ENCODE measurements at places on chromosomes 4 and X.

GRCh38 chr4:111136438-111136837, 513.6 kb upstream of the PITX2 start:
- no peak for DNase-seq

- no peak for DNase-seq
These were observed 546 bp downstream of the ZRSR2 start for GRCh38 chrX:15790769-15791290.

DNA sequence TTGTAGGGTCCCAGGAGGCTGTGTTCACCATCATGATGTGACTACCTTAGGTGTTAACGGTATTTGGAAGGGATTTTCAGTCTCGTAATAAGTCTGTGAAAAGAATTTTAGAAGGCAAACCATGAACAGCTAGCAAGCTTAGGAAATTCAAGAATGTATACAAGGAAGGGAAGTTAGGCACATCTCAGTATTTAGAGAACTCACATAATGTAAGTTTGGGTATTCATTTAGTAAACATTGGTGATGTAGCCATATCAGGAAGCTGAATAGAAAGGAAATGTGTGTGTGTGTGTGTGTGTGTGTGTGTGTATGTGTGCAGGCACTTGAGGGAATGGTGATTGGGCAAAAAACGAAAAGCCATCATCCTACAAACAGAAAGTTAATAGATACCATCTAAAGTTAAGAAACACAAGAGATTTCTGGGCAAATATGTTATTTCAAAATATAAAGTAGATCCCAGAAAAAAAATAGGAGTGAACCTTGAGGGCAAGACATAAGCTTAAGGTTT, 34.7 kb upstream of the PRKX start:
- no peak for DNase-seq

DNA sequence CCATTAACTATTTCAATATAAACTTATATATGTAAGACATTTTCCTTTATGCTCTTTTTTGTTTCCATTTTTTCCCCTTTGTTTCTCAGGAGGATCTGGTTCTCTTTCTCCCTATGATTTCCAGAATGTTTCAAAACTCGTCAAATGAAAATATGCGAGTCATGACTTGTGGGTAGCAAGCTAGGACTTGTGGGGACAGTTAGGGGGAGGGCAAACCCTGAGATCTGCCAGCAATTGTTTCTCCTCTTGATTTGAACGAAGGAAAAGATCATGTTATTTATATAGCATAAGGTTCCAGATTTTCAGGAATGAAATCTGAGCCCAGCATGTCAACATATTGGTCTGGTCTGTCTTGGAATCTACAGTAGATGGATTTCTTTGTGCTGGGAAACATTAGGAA, 28.9 kb upstream of the GPC4 start:
- no peak for DNase-seq

DNA sequence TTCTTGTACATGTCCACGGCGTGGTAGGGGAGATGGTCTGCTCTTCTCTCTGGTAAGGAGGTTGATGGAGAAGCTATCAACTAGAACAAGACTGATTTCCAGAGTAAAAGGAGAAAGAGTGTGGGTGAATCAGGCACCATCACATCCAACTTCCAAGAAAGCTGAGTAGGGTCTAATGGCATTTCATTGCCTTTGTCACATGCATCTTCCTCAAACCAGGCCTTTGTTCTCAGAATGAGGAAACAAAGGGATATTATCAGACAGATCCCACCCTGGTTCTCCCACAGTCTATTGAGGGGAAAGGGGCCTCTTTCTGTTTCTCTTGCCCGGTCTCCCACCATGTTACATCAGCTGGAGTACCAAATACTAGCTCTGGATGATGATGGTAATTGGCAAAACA, 160.2 kb upstream of the RBPJ start:
- DNase-seq, result no peak

GRCh38 chr4:3174371-3175338, 74.3 kb upstream of the MSANTD1 start:
- DNase-seq, result no peak

DNA sequence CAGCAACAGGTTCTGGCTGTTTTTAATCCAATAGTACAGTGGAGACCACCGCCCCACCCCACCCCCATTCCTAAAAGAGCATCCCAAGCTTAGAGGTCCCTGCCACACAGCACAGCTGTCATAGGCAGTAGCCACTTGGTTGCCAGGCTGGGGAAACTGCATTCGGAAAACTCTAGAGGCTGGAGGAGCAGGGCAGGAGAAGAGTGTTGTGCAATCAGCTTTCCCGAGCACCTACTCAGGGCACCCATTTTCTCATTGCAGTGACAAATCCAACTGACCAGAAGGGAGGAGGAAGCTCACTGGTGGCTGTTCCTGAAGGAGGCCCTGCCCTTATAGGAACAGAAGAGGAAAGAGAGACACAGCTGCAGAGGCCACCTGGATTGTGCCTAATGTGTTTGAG, 1.1 kb downstream of the CXCL1 start:
- no peak for DNase-seq

DNA sequence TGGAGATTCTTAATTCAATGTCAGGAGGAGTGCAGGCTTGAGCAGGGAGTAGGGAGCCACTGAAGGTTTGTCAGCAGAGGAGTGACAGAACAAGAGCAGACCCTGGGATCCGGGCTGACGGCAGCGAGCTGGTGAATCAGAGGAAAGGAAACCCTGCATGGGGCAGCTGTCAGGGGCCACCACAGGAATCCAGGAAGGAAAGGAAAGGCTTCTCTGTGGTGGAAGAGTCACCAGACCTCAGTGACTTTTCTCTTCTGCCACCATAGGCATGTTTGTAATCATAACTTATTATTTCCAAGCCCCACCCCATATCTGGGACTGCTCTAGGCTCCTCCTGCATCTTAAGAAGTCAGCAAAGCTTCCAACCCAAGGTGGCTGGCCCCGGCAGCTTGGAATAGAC, 150.9 kb downstream of the BCOR start:
- no peak for DNase-seq

GRCh38 chr4:18635531-18635930, 614.0 kb upstream of the LCORL start:
- no peak for DNase-seq

GRCh38 chrX:153184787-153185186, 5.7 kb downstream of the MAGEA1 start:
- no peak for DNase-seq

DNA sequence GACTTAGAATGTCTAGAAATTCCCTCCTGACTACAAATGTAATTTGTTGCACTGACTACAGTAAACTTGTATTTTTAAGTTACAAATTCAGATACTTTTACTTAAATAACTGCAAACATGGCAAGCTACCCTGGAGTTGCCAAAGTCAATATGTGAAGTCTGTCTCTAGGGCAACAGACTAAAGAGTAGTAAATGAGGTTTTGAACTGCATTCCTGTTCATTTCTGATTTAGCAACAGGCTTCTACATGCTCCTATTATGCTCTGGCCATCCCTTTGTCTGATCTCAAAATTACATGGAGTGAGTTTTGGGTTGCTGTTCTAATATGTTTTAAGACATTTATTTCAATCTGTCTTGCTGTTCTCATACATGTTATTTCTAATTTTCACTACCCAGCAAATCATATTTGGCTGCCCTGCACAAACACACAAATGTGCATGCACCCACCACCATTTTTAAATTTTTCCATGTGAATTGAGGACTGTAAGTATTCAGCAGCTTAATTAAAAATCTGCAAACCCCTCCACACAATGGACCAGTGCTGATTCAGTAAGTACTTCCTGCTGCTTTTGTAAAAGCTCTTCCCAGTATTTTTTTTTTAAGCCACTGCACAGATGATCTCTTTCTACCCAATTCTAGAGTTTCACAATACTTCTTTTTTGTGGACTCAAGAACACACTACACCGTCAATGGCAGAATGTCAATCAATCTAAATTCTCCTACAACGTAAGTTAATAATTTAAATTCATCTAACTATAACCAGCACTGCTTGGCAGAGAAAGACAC, 26.7 kb downstream of the SH3RF1 start:
- DNase-seq, result no peak

GRCh38 chrX:129655547-129656249, 942 bp upstream of the APLN start:
- no peak for DNase-seq

DNA sequence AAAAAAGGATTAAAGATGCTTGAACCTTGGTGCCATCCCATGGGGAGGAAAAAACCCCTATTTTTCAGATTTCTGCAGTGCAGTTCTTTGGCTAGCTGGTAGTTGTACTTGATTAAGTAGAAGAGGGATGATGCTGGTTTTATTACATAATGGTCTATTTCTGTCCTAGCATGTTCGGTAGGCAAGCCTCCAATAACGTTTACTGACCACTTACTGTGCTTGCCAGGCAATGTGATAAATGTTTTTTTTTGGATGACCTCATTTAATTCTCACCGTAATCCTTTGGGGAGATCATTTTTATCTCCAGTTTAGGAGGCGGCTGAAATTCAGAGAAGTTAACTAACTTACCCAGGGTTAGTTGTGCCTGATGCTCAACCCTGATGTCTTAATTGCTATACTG, 92.1 kb upstream of the RPA4 start:
- DNase-seq, result no peak

- no peak for DNase-seq
These were observed 615.0 kb downstream of the TMA16 start for GRCh38 chr4:164109503-164109902.

DNA sequence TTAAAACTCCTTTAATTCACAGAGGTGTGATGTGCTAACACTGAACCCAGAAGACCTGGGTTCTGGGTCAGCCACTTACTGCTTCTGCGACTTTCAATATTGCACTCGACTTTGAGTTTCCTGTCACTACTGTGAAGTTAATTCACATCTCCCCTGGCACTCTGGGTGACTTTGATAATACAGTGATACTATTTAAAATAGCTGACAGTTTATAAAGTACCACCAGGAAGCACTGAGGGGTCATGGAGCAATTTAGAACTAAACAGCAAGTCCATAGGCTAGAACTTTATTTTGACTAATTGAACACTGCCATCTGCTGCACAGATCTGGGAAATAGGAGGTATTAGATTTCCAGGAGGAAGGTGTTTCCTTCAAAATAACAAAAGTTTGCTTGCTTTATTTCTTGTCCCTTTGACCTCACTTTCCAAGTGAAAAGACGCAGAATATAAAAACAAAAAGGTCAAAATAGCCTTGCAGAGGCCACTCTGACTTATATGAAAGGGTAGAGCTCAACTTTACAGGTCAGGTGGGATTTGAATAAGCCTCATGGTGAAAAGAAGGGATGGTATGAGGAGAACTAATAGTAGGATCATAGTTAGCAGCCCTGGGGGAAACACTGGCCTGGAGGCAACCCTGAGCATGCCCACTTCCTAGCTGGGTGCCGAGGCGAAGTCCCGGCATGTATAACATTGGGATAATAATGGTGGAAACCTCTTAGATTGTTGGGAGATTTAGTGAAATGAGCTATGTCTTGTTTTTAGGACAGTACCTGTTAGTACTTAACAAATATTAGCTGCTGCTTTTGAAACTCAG, 53.4 kb downstream of the ZNF518B start:
- DNase-seq, result no peak

GRCh38 chr4:164701665-164702064, 52.3 kb upstream of the SMIM31 start:
- DNase-seq, result no peak

- no peak for DNase-seq
These were observed 1.4 kb downstream of the MXD4 start for GRCh38 chr4:2260344-2261109.

DNA sequence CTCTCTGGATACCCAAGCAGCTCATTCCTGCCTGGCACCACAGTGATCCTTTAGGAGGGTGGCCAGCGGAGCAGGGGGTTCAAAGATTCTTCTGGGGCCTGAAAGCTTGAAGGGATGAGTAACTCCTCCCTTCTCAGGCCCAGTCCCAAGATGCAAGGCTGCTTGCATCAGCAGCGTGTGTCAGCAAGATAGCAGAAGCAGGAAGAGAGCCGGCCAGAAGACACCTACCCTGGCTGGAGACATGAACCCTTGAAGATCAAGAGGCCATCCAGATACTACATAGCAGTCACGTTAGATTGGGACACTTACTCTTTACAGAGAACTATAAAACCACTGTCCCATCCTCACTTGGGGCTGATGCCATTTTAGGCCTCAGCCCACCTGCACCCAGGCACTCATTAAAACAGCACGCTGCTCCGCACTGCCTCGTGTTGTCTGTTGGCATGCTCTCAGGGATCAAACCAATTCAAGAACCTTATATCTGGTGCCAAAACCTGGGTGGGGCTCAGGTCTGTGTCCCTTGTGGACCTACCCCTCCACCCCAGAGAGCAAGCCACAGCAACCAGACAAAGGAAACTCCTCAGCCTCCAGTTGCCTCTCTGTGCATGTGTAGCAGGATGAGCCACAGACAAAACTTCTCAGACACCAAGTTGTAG, 6.5 kb downstream of the UGT2B17 start:
- no peak for DNase-seq

DNA sequence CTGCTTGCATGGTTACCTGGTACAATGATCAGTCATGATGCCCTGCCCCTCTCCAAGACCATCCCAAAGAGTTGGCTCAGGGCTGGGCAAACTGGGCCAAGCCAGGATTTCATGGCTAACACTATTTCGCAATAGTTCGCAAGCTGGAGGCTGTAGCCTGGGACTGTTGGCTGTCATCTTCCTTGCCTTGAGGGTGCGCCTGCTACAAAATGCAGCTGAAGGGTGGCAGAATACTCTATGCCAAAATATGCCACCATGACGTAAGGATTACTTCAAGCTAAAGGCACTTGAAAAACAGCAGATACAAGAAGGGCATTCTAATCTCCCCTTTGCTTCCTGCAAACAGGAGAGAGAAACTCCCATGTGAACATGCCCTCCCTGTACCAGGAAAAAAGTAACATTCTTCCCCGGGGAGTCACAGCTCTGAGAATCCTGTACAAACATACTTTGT, 21.0 kb downstream of the SAT1 start:
- DNase-seq, result no peak

GRCh38 chrX:281166-281999, at the start of gene PLCXD1:
Gene PLCXD1, plus strand, starts transcription at chrX:281381. Its CDS starts 2,807 bp downstream, at chrX:284188.
- DNase-seq, result no peak

DNA sequence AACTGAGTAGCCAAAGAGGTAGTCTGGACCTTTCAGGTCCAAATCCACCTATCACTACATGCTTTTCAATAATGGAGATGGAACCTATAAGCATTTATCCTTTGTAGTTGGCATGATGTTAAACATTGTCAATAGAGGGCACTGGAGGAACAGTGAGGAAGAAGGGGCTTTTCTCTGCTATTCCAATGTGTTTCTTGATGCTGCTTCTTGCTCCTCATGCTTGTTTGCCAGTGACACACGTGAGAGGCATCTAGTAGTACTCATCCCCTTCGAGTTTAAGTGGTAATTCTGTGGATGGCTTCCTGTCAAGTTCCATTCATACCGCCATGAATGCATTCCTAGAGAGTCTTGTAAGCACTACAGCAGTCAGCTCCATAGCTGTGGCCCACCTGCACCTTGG, 84.0 kb downstream of the NAA11 start:
- DNase-seq, result no peak

All from stimulated activated CD8-positive, alpha-beta memory T cell treated with anti-CD3 and anti-CD28 coated beads, Interleukin-2, amount 100 ng/mL, for 1 hour (primary cell).